ENCODE measurements at places on chromosomes 3 and 15.
A peak's percentile ranks its signal among the peaks of the same experiment; 100 is the strongest.

GRCh38 chr15:61173899-61174689, 55.0 kb downstream of the RORA start:
- peak; percentile 50 for DNase-seq

DNA sequence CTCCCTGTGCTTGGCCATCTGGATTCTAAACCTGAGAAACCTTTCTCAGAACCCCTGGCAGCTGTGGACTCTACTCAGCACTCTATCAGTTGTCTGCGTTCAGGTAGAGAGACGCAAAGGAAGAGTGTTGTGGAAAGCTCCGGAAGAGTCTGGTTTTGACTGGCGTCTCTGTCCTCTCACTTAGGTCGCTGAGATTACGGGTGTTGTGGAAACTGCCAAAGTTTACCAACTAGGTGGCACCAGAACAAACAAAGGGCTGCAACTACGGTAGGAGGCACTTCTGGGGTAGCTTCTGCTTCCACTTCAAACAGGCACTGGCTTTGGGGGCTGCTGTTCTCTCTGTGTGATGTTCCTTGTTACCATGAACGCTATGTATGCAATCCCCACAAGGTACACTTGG, 19.2 kb upstream of the ITPKA start:
- no peak for DNase-seq

DNA sequence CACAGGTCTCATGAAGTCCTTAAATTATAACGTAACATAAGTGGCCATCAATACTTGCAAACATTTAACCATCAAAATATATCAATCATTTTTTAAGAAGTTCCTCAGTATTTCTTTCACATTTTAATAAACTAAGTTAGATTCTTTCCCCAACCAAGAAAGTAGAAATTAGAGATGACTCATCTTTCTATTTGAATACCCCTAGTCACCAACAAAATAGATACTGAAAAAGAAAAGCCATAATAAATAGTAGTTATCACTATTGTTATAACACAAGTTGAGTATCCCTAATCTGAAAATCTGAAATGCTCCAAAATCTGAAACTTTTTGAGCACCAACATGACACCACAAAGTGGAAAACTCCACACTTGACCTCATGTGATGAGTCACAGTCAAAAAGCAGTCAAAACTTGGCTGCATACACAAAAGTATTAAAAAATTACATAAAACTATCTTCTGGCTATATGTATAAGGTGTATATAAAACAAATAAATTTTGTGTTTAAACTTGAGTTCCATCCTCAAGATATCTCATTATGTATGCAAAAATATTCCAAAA, 3.7 kb downstream of the SHQ1 start:
- no peak for DNase-seq

GRCh38 chr3:165466856-165467255, 270.7 kb upstream of the SLITRK3 start:
- no peak for DNase-seq

DNA sequence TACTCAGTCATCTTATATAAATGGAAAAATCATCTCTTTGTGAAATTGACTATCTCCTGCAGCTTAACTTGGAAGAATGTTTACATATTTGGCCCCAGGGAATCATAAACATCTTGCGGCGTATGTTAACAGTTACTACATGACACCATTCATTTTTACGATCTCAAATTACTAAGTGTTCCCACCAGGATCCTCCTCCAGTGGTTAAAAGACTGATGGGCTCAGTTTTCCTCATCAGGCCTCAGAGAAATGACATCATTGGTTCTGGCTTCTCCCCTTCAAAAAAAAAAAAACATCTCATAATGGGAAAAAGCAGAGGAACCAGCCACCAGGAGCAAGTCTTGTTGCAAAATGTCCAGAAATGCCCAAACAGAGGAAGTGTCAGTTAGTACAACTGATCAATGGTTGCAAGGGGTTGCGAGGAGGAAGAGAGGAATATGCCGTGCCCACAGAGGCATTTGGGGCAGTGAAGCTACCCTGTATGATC, 70.5 kb upstream of the LIPC start:
- no peak for DNase-seq

- DNase-seq = no peak
Observed at GRCh38 chr3:8486936-8487335, 14.7 kb upstream of the LMCD1 start.

- no peak for DNase-seq
Observed at GRCh38 chr15:64038878-64039610, 7.2 kb downstream of the DAPK2 start.

- DNase-seq = no peak
Observed at GRCh38 chr3:128884992-128885391, 5.6 kb downstream of the ACAD9 start.

DNA sequence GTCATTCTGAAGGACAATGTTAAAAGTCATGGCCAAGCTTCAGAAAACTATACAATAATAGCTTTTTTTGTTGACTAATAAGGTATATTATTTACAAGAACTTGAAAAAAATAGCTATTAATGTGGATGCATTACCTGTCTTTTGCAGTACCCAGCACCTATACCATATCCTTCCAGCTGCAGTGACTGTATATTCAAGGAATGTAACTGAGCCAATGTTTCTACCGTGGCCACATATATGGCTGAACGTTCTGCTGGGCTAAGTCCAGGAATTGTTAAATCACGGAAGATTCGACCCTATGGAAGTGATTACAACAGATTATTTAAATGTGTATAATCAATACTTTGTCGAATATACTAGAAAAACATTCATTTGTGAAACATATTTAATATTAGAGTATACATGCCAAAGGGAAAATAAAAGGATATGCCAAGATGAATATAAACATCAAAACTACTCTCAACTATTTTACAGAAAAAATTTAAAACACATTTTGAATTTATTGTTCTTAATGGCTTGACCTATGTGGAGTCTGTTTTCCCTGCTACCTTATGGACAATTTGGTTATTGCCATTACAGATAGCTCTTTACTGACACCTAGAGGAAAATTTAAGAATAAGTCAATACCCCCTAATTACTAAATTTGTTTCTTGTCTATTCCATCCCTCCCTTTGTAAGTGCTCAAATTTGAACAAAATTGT, 17.6 kb downstream of the ACAD11 start:
- DNase-seq = peak; percentile 49

- no peak for DNase-seq
Observed at GRCh38 chr3:122104515-122105194, 49.5 kb downstream of the CD86 start.

DNA sequence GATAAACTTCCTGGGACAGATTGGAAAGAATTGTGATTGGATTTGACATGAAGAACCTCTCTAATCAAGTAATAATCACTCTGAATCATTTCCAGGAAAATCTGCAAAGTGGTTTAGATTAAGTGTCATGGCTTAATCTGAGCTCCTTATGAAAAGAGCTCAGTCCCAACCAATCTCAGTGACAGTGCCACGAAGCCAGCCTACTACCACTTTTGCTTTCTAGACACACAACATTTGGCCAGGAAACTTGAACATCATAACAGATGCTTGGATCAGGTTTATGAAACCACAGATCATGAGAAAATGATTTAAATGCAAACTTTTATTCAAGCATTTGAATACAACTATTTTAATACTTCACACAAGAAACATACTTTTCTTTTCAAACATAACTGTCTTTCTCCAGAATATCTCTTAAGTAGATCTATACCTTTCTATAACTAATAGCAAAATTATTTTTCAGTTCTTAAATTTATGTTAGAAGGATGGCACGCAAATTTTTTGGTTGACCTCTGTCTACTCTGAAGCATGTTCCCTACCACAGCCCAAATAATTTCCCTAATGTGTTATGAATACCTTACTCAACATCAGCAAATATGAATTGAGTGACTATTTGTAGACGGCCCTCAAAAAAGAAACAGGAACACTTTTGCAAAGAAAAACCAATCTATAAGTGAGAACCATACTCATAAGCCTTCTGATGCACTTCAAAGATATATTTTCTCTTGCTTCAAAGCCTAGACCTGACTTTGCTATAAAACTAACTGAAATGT, 495.0 kb upstream of the ZNF385D start:
- peak; percentile 47 for DNase-seq

DNA sequence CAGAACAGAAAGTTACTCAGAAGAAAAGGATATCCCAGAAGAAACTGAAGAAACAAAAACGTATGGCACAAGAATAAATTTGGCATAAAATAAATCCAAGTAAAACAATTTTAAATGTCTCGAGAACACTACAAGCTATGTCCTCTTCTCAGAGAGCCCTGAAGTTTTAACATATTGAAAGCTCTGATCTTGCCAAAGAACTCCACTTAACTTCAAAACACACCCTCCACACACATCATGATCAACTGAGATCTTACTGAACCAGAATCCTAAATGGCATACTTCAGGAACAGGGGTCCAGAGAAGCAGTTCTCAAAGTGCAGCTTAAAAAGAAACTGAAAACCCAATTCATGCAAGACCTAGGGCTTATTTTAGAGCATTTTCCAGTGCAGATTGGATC, 194.3 kb downstream of the MAGI1 start:
- DNase-seq = no peak

DNA sequence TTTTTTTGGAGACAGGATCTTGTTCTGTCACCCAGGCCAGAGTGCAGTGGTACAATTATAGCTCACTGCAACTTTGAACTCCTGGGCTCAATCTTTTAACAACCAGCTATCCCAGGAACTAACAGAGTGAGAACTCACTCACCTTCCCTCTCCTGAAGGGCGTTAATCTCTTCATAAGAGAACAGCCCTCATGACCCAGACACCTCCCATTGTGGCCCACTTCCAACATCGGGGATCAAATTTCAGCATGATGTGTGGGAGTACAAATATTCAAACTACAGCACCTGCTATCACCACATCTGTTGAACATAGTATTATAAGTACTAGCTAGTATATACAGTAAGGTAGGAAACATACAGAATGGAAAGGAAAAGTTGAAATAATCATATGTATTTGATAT, 132.5 kb downstream of the DOCK3 start:
- no peak for DNase-seq

All from D341Med (cell line).